ENCODE measurements at places on chromosomes 1 and 21. TPM values are rescaled to one million over a fixed set of nuclear protein-coding genes. Genes with fewer than 3 reads are reported as not detected.
A peak's percentile ranks its signal among the peaks of the same experiment; 100 is the strongest.

DNA sequence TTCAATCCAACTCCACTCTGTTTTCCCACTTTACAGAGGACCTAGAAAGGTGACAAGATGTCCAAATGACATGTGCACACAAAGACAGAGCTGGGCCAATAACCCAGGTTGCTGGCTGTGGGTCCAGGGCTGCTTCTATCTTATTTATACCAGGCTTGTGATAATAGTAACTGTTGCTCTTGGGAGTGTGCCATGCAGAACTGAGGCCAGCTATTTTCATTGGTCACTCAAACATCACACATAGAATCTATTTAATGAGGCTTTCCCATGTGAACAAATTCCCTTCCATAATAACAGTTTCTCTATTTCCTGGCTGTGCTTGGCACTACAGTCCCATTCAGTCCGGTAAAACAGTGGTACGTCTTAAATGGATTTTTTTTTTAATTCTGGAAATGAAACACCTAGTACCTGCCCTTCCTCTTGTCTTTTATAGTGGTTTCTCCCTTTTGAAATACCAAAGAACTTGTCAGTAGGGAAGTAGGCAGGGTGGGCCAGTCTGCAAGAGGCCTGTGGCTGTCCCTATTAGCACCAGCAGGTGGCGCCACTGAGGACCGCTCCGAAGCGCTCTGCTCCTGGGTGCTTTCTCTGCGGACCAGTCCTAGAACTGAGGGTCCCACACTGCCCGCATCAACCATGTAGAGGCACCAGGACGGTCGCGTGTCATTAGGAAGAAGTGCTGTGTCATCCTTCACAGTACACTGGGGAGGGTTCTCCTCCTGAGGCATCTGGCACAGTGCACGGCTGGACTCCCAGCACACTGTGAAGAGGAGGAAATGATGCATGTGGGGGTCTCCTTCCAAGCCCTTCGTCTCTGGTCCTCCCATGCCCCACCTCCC is 52.1 kb downstream of the GPR161 start:
- no peak overlapping the region for H3K27ac ChIP-seq
- no peaks in the 10 kb centered on the region for H3K27me3 ChIP-seq
- no peak overlapping the region for H3K4me3 ChIP-seq
- H3K4me1 ChIP-seq, result no peaks in the 10 kb centered on the region

GRCh38 chr1:10471411-10472219 is 714 bp downstream of the DFFA start:
- DNase-seq, result no peak
- no peaks in the 10 kb centered on the region for H3K27me3 ChIP-seq
- H3K4me1 ChIP-seq, result peaks cover 36% of the 10 kb centered on the region
- peak overlapping the region; percentile 68 for H3K27ac ChIP-seq

Gene PTPRC
- 1,286 TPM for polyA plus RNA-seq

Gene TSNAX
- 93.1 TPM for polyA plus RNA-seq

Gene CYYR1
- polyA plus RNA-seq, result not detected

Gene PRDM15
- 2.0 TPM for polyA plus RNA-seq
